Keratinocyte (primary cell): ENCODE measurements at places on chromosomes 2 and 18. TPM values are rescaled to one million over a fixed set of nuclear protein-coding genes. Genes with fewer than 3 reads are reported as not detected.

GRCh38 chr2:3494984-3495666, 24.2 kb downstream of the ADI1 start:
- no peaks in the 10 kb centered on the region for H3K27me3 ChIP-seq
- H3K4me1 ChIP-seq = no peaks in the 10 kb centered on the region

Gene TMEM178A
- polyA plus RNA-seq = 0.03 to 0.44 TPM (median 0.07 TPM) in 3 replicates

DNA sequence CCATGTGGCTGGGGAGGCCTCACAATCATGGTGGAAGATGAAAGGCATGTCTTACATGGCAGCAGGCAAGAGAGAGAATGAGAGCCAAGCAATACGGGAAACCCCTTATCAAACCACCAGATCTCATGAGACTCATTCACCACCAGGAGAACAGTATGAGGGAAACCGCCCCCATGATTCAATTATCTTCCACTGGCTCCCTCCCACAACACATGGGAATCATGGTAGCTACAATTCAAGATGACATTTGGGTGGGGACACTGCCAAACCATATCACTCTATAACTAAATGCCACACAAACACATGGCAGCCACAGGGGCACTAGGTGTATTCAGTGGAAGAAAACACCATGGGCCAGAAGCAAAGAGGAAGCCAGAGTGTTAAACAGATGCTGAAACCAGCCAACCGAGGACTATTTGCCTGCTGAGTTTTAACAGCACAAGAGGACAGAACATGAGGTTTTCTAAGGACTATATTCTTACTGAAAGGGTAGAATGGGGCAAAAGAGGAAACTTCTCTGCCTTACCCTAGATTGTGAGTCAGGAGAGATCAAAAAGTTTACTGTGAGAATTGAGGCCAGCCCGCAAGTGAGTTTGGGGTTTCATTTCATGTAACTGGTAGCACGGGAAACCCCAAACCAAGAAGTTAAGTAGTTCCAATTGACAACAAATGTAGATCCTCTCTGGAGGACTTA, 49.2 kb downstream of the SIGLEC15 start:
- H3K27ac ChIP-seq = no peak overlapping the region
- H3K4me3 ChIP-seq = no peak overlapping the region

DNA sequence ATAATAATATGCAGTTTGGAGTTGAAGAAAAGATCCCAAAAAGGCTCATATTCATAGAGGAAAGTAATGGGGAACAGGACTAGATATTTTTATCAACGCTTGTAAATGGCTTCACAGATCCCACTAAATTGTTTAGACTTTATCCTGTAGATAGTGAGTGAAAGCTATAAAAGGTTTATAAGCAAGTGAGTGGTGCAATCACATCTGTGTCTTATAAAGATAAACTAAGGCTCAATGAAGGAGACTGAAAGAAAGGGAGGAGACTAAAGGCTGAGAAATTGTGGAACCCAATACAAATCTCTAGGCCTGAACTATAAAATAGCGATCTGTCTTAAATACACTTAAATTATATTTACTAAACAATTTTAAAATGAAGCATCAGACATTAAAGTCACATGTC, 7.7 kb downstream of the SP3 start:
- H3K4me1 ChIP-seq = no peaks in the 10 kb centered on the region
- no peak overlapping the region for H3K27ac ChIP-seq
- no peak overlapping the region for H3K4me3 ChIP-seq
- DNase-seq = no peak

Gene ANKRD30BL
- polyA plus RNA-seq = not detected in 3 replicates

DNA sequence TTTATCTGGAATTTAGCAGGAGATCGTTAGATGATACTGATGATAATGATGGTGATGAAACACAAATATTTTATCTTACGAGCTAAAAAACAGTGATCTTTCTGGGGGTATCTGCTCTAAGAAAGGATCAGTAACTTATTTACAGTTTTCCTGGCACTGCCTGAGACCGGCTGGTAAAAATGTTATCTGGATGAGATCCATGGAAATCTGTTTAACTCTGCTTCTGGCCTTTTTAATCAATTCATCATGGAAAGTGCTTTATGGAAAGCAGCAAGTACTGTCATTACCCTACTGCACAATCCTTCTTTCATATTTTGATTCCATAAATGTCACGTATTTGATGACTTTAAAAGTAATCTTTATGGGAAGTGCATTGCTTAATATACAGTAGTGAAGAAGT, 612.7 kb upstream of the GCFC2 start:
- no peaks in the 10 kb centered on the region for H3K27me3 ChIP-seq
- no peaks in the 10 kb centered on the region for H3K36me3 ChIP-seq
- H3K27ac ChIP-seq = no peak overlapping the region
- no peaks in the 10 kb centered on the region for H3K4me1 ChIP-seq

- peaks cover 25% of the 10 kb centered on the region for H3K4me1 ChIP-seq
- no peak for DNase-seq
- no peak overlapping the region for H3K4me3 ChIP-seq
- no peaks in the 10 kb centered on the region for H3K36me3 ChIP-seq
These were observed 131.3 kb downstream of the CCDC148 start for GRCh38 chr2:158325031-158325781.

Gene PHOSPHO2
- 0.73 to 2.9 TPM (median 1.6 TPM) in 3 replicates for polyA plus RNA-seq

Gene MC4R
- 0.03 TPM in 1 of 3 replicates, not detected in the others for polyA plus RNA-seq

- H3K27me3 ChIP-seq = no peaks in the 10 kb centered on the region
- peak overlapping the region; percentile 84 for H3K27ac ChIP-seq
- peaks cover 64% of the 10 kb centered on the region for H3K4me1 ChIP-seq
- no peak overlapping the region for H3K4me3 ChIP-seq
These were observed 18.5 kb upstream of the IGFBP5 start for GRCh38 chr2:216713691-216714336.

Gene CHRND
- polyA plus RNA-seq = not detected in 3 replicates

DNA sequence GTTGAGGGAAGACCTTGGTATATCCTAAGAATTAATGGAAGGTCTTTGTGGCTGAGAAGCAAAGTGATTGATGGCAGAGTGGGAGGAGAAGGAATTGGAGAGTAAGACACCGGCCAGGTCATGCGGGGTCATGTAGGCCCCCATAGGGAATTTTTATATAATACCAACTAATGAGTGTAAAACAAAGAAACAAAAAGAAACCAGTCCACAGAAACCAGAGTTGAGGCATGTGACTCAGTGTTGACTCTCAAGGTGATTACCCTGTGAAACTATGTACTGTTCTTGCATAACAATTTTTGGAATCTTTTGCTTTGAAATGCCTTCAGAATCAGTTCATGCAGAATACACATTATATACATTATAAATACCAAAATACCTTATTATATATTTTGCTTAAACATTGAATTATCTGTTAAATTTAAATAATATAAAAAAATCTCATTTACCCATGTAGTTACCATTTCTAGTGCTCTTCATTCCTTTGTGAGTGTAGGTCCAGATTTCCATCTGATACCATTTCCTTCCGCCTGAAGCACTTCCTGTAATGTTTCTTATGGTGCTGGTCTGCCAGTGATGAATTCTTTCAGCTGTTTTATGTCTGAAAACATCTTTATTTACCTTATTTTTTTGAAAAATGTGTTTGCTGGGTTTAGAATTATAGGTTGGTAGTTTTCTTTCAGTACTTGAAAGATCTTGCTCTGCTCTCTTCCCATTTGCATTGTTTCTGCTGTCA, 8.6 kb downstream of the CLIP4 start:
- H3K27me3 ChIP-seq = no peaks in the 10 kb centered on the region
- H3K36me3 ChIP-seq = peaks cover 21% of the 10 kb centered on the region
- H3K27ac ChIP-seq = peak overlapping the region; percentile 90
- peak overlapping the region; percentile 1 for H3K4me3 ChIP-seq
- no peak for DNase-seq

Gene POU3F3
- polyA plus RNA-seq = not detected in 3 replicates

- no peak overlapping the region for H3K27ac ChIP-seq
- no peaks in the 10 kb centered on the region for H3K4me1 ChIP-seq
- H3K27me3 ChIP-seq = no peaks in the 10 kb centered on the region
- no peaks in the 10 kb centered on the region for H3K36me3 ChIP-seq
- DNase-seq = no peak
- H3K4me3 ChIP-seq = no peak overlapping the region
These were observed 402.8 kb downstream of the ZEB2 start for GRCh38 chr2:144117086-144117485.

GRCh38 chr2:115190459-115190858, 748.0 kb downstream of the DPP10 start:
- H3K36me3 ChIP-seq = no peaks in the 10 kb centered on the region
- no peak overlapping the region for H3K27ac ChIP-seq
- DNase-seq = no peak
- no peaks in the 10 kb centered on the region for H3K27me3 ChIP-seq

DNA sequence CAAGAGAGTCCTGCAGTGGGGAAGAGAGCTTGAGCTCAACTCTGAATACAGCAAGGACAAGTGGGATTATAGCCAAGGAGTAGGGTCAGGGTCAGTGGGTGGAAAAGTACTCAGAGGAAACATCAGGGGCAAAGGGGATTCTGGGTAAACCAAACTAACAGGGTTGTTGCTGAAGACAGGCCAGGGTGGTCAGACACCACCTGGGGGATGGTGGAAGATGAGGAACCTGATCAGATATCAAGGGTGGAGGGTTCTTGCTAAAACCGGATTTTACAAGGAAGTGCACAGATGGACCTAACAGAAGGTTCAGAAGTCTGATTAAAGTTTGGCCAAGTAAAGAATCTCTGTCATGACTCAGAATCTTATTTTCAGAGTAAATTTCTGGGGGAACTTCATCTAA, 16.5 kb downstream of the OSBPL1A start:
- no peaks in the 10 kb centered on the region for H3K36me3 ChIP-seq
- H3K4me3 ChIP-seq = no peak overlapping the region
- no peak for DNase-seq
- H3K27me3 ChIP-seq = no peaks in the 10 kb centered on the region
